Vagina (tissue), 2 donors: ENCODE measurements at places on chromosomes 4 and X. TPM values are rescaled to one million over a fixed set of nuclear protein-coding genes. Genes with fewer than 3 reads are reported as not detected.

MAPK10 gene
- 123 TPM for total RNA-seq

MGAT4D gene
- not detected for total RNA-seq

CLDN22 gene
- not detected for total RNA-seq

DNA sequence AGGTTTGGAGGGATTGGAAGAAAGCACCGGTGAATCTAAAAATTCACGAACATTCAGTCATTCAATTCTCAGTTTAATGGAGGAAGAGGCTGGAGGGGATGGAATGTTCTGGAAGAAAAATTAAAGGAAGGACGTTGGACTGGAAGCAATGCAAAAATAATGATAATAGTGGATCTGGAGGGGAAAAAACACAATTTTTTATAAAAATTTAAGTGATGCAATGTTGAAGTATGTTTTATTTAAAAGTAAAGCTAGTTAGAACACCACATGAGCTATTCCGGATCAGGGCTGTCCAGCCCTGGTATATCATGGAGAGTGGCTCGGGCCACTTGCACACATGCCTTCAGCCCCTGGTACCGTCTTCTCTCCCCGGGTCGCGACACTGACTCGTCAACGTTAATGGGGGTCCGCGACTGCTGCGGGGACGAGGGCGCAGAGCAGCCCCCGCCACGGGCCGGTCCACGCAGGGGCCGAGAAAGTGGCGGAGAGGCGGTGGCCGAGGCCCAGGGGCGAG lies 204.6 kb downstream of the TENM3 start:
- DNase-seq = no peak

DNA sequence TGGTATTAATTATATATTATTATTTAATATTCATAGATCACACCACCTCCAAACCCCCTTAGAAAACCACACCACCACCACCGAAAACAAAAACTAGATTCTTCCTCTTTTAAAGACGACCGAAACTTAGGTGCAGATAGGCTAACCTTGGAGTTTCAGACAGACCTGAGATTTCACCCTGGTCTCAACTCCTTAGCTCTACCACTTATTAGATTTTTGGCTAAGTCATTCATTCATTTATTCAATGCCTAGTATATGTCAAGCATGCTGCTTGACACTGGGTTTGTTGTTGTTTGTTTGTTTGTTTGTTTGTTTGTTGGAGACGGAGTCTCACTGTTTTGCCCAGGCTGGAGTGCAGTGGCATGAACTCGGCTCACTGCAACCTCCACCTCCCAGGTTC lies 9.5 kb upstream of the BMP2K start:
- DNase-seq = no peak

RTL5 gene
- total RNA-seq = 4.4 TPM

GRCh38 chrX:71650333-71650969 lies 16.9 kb upstream of the LOC101059915 start:
- DNase-seq = no peak

PHEX gene
- 0.49 TPM for total RNA-seq

DNA sequence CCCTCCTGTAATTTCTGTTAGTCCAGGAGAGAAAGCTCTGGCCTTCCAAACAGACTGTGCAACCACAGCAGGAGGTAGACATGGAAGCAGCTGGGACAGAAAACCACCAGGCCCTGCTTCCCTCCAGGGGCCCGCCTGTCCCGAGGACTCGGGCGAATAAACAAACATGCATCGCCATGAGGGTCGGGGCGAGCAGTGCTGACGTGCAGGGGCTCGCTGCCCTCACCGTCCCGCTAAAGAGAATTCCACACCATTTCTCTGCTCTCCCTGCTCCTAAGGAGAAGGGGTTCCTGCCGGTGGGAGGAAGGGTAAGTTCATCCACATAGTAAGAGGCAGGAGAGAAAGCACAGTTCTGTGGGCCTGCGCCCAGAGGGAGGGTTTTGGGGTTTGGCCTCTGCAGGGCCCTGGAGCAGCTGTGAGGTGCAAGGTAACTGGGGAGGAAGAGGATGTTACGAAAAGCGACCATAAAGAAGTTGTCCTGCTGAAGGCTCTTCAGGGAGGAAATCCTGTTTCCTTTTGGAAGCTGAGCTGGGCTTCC lies 54.9 kb downstream of the WFS1 start:
- no peak for DNase-seq

- DNase-seq = no peak
Measured at GRCh38 chr4:145956288-145956890, 17.8 kb upstream of the ZNF827 start.

GRCh38 chr4:156764145-156764544 lies 207.5 kb downstream of the PDGFC start:
- DNase-seq = no peak

- DNase-seq = no peak
Measured at GRCh38 chr4:175791221-175791620, 20.8 kb downstream of the GPM6A start.

DNA sequence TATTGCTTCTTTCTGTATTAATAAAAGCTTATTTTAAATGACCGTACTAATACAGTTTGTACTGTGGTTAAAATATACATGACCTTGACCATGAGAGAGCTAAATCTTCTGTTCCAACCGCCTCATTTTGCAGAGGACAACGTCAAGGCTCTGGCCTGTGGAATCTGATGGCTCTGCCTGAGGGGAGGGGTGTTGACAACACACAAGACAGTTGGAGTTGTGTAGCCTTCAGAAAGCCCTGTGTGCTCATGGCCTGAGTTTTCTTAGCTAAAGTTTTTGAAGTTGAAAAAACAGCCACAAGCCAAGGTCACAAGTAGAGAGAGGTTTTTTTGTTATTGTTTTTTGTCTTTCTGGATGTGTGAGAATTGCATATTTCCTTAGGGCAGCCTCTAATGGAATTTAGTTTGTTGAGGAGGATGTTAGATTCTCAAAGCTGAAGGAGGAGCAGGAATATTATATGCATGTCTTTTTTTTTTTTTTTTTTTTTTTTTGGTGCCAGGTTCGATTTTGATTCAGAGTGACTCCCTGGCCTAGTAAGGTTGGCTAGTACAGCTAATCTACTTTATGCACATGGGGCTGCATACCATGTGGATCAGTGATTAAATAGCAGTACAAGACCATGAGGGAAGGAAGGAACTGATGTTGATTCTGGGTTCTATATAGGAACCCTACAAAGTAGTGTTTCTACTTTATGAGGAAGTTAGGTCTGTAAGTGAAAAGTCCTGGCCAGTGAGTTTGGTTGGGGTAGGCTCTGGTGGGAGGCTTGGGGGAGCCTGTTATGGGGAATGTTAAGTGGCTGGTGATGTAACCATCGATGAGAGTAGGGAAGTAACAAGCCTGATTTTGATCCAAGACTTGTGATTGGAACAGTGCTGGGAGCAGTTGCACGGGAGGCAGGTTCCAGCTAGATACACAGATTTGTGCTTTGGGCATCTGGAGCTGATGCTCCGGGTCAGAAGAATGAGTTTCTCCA lies 20.3 kb downstream of the SMS start:
- peak; percentile 70 for DNase-seq
